ENCODE measurements at places on chromosomes 3 and 15.
A peak's percentile ranks its signal among the peaks of the same experiment; 100 is the strongest.

DNA sequence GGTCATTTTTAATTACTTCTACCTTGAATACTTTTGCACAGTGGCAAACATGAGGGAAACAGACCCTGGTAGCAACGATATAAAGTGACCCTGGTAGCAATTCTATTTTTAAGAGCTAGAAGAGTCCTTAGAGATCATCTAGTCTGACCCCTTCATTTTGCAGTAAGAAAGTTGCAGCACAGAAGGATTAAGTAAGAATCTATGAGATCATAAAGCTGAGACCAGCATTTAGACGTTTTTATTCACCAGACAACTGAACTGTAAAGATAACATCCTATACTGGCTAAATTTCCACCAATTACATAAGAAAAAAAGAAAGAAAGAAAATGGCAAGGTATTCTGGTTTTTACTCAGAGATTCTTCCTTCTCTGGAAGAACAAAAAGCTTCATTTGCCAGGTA is 49.9 kb downstream of the LRRFIP2 start:
- DNase-seq: no peak

DNA sequence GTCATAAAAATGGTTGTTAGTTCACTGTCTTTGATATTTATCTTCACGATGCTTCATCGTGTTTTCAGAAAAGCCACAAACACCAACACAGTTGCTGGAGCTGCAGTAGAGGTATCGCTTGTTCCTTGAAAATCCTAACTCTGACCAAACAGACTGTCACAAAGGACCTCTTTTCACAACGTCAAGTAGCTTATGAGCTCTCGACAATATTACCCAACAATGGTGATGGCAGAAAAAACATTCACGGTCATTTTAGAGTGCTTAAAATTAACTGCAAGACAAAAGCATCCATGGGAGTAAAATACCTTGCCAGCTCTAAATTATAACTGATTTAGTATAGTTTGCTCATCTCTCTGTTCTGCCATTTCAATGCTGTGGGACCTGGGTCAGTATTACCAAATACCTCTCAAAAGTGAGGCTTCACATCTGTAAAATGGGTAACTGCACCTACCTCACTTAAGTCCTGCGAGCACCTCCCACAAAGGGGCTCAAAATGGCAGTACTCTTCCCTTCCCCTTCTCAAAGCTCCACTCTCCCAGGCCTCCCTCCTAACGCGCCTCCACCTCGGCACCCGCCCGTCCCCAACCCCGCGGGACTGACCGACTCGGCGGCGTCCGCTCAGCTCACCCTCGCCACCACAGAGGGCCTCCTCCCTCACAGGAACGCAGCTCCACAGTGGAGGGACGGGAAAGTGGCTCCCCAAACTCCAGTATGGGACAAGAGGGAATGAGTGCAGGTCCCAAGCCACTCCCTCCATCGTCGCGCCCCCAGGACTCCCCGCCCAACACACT is 546 bp downstream of the TRIM59 start:
- no peak for DNase-seq

DNA sequence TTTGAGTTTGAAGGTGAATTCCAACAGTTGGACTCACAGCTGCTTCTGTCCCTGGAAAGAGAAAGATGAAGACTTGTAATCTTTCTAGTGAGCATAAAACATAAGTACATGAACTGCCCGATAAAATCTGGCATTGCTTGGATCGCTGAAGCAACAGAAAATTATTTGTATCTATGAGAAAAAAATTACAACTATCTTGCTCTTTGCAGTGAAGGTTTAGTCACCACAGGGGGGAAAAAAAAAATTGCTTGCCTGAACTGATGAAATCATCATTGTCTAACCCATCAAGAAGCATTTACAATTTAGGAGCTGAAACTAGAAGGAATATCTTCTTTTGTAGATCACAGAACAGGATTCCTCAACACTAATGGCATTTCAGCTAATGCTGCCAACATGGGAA is 20.0 kb downstream of the TMEM207 start:
- no peak for DNase-seq

DNA sequence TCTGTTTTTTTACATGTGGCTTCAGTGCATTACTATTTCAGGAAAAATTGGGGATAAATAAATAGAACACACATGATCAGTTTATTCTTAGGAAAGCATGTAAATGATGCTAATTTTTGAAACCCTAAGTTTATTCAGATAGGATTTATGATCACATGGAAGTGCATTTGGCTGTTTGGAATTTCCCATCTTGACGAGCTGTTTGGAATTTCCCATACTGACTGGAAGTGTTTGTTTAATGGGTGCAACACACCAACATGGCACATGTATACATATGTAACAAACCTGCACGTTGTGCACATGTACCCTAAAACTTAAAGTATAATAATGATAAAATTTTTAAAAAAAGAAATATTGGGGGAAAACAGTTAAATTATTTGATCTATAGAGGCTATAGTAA is 79.5 kb downstream of the COL6A6 start:
- no peak for DNase-seq

DNA sequence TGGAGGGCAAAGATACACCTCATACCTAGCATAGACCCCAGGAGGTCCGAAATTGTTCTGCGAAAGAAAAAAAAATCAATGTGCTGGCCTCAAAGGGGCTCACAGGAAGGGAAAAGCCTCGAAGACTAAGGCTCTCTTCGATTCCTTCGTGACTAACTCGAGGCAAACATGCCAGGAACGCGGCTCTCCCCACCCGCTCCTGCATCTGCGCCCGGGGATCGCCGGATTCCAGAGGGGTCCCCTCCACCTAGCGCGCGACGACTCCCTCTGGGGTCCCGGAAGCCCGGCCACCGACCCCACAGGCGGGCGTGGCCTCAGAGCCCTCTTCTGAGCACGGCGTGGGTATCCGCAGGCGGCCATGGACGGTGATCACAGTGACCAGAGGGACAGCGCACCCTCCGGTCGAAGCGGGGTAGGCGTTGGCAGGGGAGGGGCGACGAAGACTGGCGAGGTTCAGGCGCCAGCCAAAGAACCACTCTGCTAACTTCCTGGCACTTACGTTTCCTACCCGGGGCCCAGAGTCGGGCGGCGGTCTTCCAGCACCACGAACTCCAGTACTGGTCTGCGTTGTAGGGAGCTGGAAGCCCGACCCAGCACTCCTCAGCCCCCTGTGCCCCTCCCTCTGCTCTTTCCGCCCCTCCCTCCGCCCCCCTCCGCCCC is 515 bp upstream of the EIF3J start:
- DNase-seq: peak; percentile 84

DNA sequence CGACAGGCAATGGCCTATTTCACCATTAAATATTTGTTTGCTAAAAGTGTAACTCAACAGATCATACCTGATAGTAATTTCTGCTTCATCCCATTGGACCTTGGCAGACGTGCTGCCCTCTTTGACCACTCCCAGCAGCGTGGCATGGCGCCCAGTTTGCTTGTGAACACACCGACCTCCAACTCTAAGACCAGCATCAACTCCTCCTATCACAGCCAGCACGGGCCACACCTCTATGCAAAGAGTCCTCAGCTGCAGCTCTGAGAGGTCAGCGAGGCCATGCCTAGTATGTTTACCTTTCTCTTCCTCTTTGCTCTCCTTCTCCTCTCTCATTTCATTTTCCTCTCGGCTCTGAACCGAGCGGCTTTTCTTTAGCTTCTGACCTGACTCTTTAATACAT is 80.6 kb downstream of the FBXL22 start:
- no peak for DNase-seq

- peak; percentile 73 for DNase-seq
Observed at GRCh38 chr3:56467108-56467507, 1.2 kb downstream of the ERC2 start.

GRCh38 chr15:28182216-28182615 is 83.1 kb upstream of the OCA2 start:
- DNase-seq: no peak

DNA sequence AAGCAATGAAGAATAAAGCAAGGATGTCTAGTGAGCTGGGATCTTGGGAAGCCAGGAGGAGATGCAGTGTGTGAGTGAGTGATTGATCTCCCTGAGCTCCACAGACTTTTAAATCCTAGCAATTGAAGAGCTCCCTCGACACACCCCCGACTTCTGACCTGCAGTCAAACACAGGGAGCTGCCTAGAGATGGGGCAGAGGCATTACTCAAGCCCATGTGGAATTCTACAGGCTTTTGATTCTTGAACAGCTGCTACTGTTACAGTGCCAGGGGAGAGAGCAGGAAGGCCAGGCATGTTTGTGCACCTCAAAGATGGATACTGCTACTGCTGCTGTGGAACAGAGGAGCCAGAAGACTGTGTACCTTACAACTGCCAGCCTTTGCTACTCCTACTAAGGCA is 1403.1 kb upstream of the ALCAM start:
- DNase-seq: no peak

- no peak for DNase-seq
Observed at GRCh38 chr15:100661156-100661555, 58.8 kb downstream of the ASB7 start.

GRCh38 chr3:159854500-159855124 is 134.0 kb upstream of the IL12A start:
- no peak for DNase-seq

GRCh38 chr3:4776980-4777581 is 202.2 kb upstream of the BHLHE40 start:
- peak; percentile 81 for DNase-seq

DNA sequence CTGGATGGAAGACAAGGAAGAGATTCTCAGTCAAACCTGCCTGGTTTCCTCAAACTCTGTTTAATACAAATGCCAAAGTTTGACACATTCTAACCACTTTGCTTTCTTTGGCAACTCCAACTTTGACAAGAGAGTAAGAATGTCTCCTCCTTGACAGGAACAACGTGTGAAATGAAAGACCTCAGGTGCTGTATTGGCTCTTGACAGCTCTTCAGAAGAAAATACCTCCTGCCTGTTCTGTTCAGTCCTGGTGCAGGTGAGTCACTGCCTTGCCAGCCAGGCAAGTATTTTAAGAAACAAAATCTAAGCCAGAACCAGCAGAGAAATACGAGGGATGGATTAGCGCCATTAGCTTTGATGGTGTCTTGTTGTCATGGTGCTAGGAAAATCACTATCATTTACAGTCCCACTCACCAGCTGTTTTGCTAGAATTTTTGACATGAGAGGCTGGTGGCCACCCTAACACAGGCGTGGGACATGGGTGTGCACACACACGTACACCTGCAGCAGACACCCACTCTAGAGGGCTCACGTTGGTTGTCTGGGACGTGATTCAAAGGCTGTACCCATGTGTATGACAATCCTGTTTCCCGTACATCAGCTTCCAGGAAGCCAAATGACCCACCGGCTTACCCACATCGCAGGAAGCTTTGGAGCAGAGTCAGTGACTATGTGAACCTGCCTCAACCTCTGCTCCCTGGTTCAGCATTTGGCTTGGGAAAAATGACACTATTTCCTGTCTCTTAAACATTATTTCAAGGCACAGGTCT is 60.4 kb downstream of the CCNL1 start:
- DNase-seq: no peak

DNA sequence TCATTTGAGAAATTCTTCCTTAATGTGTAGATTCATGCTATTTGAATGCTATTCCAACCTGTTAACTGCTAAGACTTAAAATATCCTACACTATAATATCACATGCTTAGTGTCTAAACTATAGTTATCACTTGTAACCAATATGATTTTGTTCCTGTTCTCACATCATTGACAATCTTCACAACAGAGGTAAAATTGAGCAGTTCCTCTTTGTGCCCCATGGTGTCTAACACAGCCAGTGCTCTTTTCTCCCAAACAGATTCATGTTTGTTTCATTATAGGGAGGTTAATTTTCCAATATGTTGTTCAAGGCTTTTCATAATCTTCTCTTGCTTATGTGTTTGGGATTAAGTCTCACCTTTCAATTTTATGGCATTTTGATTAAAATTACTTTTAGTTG is 591.1 kb downstream of the ZPLD1 start:
- DNase-seq: no peak

GRCh38 chr3:36373666-36374065 is 6.6 kb upstream of the STAC start:
- no peak for DNase-seq

- DNase-seq: no peak
Observed at GRCh38 chr3:46857485-46858341, 5.5 kb downstream of the MYL3 start.

GRCh38 chr3:184757022-184757651 is 45.3 kb upstream of the MAGEF1 start:
- DNase-seq: no peak

DNA sequence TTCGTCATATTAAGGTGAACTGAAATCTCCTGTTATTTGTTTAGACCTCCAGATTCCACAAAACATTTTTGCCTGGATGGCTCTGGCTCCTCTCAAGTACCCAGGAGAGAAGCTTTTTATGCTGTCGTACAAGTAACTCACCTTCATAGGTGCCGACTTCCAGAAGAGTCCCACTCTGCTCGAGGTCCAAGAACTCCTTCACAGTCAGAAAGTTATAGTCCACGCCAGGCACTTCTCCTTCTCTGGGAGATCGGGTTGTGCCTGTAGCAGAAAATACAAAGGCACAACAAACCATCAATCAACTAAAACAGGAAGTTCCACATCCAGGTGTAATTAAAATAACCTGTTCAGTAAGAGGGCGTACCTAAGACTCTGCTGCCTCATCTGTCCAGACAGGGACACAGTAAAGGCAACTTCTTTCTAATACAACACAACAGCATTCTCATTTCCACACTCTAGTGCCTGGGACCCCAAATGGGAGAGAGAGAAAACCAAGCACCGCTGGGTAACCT is 545.3 kb downstream of the MAGI1 start:
- no peak for DNase-seq

GRCh38 chr3:113630956-113631542 is 65.4 kb downstream of the USF3 start:
- DNase-seq: no peak

GRCh38 chr3:107402214-107402613 is 25.0 kb downstream of the CCDC54 start:
- DNase-seq: no peak

GRCh38 chr3:78116874-78117273 is 1077.0 kb downstream of the ROBO2 start:
- DNase-seq: no peak

GRCh38 chr15:101397521-101398003 is 91.9 kb downstream of the PCSK6 start:
- no peak for DNase-seq

- DNase-seq: no peak
Observed at GRCh38 chr3:143122608-143123352, 3.2 kb downstream of the CHST2 start.

- no peak for DNase-seq
Observed at GRCh38 chr3:170815340-170815739, 54.7 kb downstream of the RPL22L1 start.

- DNase-seq: no peak
Observed at GRCh38 chr3:12154151-12154550, 4.6 kb downstream of the TIMP4 start.

- no peak for DNase-seq
Observed at GRCh38 chr3:169337500-169338078, 325.9 kb downstream of the MECOM start.

- DNase-seq: no peak
Observed at GRCh38 chr15:39869254-39869653, 50.8 kb downstream of the GPR176 start.

GRCh38 chr15:28133281-28133680 is 34.2 kb upstream of the OCA2 start:
- DNase-seq: no peak

DNA sequence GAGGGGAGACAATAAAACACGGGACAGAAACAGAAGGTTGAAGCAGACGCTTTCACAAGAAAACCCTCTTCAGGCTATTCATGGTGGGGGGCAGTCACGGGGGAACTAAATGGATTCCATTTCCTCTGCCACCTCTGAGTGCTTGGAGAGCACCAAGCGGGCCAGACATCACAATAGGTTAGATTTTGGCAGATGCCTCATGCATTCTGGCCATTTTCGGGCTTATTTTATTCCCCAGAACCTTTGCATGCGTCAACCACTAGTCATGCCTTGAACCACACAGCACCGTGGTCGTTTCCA is 82.2 kb downstream of the RORA start:
- no peak for DNase-seq
